ENCODE measurements at places on chromosomes 16 and 17. TPM values are rescaled to one million over a fixed set of nuclear protein-coding genes. Genes with fewer than 3 reads are reported as not detected.

The RAB26 gene
- not detected for total RNA-seq

DNA sequence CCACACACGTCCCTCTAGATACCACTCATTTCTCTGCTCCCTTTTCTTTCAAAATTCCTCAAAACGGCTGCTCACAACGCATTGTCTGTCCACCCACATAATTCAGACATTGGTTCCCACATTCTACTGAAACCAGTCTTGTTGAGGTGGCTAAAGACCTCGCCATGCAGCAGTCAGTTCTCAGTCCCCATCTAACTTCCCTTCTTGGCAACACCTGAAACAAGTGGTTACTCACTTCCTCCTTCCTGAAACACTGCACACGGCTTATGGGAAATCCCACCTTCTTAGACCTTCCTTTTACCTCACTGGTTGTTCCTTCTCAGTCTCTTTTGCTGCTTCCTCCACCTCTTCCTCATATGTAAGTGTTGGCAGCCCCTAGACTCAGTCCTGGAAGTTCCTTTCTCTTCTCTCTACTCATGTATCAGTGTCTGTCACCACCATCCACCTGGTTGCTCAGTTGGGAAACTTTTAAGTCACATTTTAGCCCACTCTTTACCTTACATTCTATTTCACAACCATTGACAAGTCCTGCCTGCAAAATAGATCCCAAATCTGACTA, 277.1 kb downstream of the CEP112 start:
- DNase-seq, result no peak
- H3K4me1 ChIP-seq, result peaks cover 6% of the 10 kb centered on the region
- H3K27ac ChIP-seq, result no peak overlapping the region
- H3K27me3 ChIP-seq, result no peaks in the 10 kb centered on the region
- no peaks in the 10 kb centered on the region for H3K36me3 ChIP-seq

The PLXDC1 gene
- total RNA-seq, result 9.9 TPM

GRCh38 chr17:77647531-77647930, 311.0 kb upstream of the TNRC6C start:
- H3K4me3 ChIP-seq, result no peak overlapping the region
- H3K4me1 ChIP-seq, result no peaks in the 10 kb centered on the region
- no peaks in the 10 kb centered on the region for H3K36me3 ChIP-seq
- no peaks in the 10 kb centered on the region for H3K27me3 ChIP-seq
- DNase-seq, result peak; percentile 4
- no peak overlapping the region for H3K27ac ChIP-seq

GRCh38 chr17:13096291-13096690, 78.5 kb upstream of the ELAC2 start:
- no peak overlapping the region for H3K4me3 ChIP-seq
- no peaks in the 10 kb centered on the region for H3K4me1 ChIP-seq
- H3K27ac ChIP-seq, result no peak overlapping the region
- DNase-seq, result no peak
- no peaks in the 10 kb centered on the region for H3K36me3 ChIP-seq

The CRYBA1 gene
- total RNA-seq, result not detected

Data from upper lobe of left lung (tissue), 6 donors.